ENCODE measurements at places on chromosomes 2 and 18. TPM values are rescaled to one million over a fixed set of nuclear protein-coding genes. Genes with fewer than 3 reads are reported as not detected.

DNA sequence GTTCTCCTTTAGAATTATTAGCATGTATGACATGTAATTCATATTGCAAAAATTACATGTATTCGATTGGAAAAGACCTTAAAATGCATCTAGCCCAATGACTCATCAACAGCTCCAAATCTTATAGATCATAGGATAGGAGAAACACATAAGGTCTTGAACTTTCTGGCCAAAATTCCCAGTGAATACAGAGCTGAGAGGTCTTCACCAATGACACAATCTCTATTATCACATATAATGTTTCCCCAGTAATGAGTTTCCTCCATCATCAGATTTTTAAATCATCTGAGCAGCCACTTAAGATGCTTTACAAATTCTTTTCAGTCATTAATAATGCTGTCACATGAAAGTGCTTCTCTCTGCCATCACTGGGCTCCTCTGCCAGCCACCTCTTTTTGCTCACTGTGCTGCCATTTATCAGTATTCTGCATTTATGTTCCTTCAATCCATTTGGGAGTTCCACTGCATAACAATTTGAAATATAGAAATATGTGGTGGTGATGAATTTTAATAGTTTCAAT is 804.9 kb downstream of the SUCLG1 start:
- DNase-seq, result no peak

- DNase-seq, result no peak
These were observed 1051.3 kb upstream of the NRXN1 start for GRCh38 chr2:52083214-52083613.

CD226 gene
- polyA plus RNA-seq, result 0.24 TPM

DNA sequence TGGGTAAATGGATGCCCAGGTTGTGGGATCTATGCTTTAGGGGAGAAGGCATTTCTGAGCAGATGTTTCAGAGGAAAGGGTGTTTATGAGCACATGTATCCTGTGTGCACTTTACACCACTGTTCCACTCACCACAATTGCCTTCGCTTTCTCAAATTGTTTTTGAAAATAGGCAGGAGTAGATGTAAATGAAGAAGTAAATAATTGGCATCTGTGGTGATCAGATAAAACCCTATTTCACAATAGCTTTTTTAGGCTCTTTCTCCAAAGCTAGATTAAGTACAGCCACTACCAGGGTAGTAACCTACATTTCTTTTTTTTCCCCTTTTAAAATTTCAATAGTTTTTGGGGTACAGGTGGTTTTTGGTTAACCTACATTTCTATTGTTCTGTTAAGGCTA is 40.6 kb downstream of the TMEM178A start:
- DNase-seq, result no peak

DNA sequence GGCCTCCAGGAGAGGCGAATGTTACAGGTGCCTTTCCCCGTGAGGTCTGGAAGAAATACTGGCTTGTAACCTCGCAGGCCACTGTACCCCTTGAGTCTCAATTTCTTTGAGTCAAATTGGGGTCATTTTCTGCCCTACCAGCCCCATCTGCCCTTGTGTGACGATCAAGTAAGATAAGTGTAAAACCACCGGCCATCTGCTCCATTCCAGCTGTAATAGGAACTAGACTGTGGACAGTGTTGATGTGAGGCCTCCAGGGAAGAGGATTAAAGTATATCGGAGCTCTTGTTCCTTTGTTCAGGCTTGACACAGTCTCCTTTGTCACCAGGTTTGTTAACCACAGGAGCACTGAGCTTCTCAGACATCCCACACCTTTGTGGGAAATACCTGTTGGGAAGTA is 65.6 kb downstream of the MRPS9 start:
- DNase-seq, result no peak

NAT8 gene
- polyA plus RNA-seq, result 0.10 TPM

MAPK4 gene
- 128 TPM for polyA plus RNA-seq

DNA sequence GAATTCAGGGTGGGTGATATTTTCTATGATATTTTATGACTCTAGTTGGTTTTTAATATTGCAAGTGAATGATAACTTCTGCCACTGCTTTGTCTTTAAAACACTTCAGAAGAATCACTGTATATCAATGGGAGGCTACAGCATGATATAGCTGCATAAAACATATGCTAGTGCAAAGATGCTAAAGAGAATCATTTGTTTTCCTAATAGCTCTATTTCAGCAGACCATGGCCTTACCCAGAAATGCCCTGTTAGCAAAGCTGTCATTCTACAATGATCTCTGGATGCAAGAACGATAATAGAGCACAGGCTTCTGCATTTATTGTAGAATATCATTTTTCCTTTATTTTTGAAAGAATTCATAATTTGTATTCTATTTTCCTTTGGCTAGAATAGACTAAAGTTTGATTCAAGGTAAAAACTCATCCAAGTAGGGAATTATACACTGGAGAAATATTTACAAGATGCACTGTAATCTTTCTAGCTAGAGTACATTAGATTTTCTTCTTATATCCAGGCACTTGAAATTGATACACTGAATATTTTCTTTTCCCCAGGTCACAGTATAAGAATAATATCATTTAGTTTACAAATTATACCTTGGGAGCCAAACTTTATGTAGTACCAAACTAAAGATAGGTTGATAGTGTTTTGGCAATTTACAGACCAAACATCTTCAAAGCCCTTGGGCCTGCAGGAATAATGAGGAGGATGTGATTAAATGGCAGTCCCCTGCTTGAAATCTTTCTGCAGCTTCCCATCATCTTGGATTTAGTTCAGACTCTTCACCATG is 252.6 kb upstream of the LINC00305 start:
- no peak for DNase-seq

- DNase-seq, result peak; percentile 88
These were observed 187.1 kb downstream of the ZBTB7C start for GRCh38 chr18:48222118-48222517.

SCTR gene
- polyA plus RNA-seq, result 8.3 TPM

ATP6V1C2 gene
- 1.8 TPM for polyA plus RNA-seq

GRCh38 chr2:216635171-216635570 is 2.0 kb downstream of the IGFBP2 start:
- DNase-seq, result no peak

GRCh38 chr18:39846265-39846664 is 2108.8 kb upstream of the PIK3C3 start:
- peak; percentile 7 for DNase-seq

HAUS1 gene
- polyA plus RNA-seq, result 19.6 TPM

- no peak for DNase-seq
These were observed 150.7 kb downstream of the THADA start for GRCh38 chr2:43444989-43445645.

DNA sequence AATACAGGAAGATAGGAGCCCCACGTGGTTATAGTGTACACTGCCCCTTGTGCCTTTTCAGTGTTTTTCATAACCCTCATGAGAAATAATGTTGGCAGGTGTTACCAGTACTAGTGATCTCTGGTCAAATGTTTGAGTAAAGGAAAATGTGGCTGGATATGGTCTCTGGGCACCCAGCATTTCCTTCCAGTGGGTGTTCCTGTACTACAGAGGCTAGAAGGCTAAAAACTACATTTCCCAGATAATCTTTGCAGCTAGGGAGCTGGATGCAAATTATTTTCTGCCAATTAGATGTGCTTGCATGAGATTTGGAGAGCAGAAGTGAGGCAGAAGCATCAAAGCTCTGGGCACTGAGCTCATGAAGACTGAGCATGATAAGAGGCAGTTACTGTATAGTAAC is 45.1 kb downstream of the KIAA2012 start:
- no peak for DNase-seq

GRCh38 chr2:184743096-184743495 is 144.8 kb downstream of the ZNF804A start:
- DNase-seq, result no peak

GRCh38 chr18:43367895-43368294 is 90.6 kb upstream of the SYT4 start:
- no peak for DNase-seq

- no peak for DNase-seq
These were observed 97.2 kb downstream of the DTNA start for GRCh38 chr18:34807106-34807796.

CYTIP gene
- 2.5 TPM for polyA plus RNA-seq

C1QL2 gene
- polyA plus RNA-seq, result not detected

DNA sequence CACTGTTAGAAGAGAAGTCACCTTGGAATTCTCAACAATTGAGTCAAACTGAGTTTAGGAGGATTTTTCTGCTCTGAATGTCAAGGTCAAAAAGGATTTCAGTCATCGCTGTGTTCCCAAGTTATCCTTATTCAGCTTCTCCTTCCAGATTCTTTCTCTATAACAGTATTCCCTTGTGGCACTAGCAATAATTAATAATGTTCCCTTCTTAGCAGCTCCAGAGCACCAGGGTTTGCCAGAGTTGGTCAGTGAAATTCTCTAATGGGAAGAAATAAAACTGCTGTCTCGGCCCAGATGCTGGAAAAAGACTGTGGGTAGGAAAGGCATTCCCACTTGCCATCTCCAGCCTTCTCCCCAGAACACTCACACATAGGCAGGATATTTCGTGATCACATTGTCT is 836.0 kb upstream of the PIK3C3 start:
- DNase-seq, result no peak

TNS1 gene
- polyA plus RNA-seq, result 46.7 TPM

GRCh38 chr2:241551998-241552737 is 6.4 kb upstream of the BOK start:
- no peak for DNase-seq

- DNase-seq, result no peak
These were observed 50.6 kb upstream of the ITSN2 start for GRCh38 chr2:24410976-24411375.

DNA sequence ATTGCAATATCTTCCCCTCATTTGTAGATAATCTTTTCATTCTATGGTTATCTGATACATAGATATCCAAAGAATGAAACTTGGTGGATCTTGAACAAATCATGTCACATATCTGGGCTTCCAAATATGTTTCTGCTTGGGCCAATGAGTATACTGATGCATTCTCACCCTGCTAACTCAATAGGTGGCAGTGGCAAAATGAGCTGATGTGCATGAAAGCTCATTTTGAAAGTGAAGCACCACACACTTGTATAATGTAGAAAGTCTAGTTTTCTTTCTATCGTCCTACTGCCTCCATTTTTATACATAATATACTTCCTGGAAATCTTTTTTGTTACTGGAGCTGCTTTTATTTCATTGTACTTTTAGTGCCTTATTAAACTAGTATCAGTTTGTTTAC is 208.2 kb downstream of the PRKCE start:
- DNase-seq, result no peak

DNA sequence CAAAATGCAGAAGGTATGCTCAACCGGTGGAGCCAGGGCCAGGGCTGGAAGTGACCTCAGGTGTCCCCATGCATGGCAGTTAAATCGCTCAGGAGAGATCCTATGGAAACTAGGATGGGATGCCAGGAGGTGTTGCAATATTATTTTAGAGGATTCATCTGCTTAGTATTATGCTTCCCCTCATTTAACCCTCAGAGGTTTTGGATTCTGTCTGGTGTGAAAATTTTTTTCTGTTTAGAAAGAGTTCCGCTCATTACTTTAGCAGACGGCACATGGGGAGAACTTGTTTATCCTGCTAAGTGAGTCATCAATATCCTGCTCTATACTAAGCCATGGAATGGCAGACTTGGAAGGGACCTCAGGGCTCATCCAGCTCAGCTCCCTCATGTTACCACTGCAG is 42.5 kb downstream of the TRIB2 start:
- DNase-seq, result no peak

DNA sequence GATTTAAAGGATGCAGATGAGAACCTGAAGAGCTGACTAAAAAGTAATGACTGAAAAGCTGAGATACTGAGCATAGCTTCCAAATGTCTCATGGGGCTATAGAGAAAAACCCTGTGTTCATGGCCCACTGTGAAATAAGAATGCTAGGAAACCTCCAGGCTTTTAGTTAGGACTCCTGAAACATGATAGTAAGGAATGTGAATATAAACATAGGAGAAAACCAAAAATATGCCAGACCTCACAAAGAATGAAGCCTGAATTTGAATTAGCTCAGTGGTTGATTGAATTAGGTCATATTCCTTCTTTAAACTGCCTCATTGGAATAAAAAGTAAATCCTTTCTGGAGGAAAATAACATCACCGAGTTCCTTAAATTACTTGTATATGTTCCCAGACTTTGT is 194.5 kb upstream of the NXPH2 start:
- DNase-seq, result no peak

- DNase-seq, result no peak
These were observed 33.5 kb downstream of the GALNT5 start for GRCh38 chr2:157291018-157291417.

DNA sequence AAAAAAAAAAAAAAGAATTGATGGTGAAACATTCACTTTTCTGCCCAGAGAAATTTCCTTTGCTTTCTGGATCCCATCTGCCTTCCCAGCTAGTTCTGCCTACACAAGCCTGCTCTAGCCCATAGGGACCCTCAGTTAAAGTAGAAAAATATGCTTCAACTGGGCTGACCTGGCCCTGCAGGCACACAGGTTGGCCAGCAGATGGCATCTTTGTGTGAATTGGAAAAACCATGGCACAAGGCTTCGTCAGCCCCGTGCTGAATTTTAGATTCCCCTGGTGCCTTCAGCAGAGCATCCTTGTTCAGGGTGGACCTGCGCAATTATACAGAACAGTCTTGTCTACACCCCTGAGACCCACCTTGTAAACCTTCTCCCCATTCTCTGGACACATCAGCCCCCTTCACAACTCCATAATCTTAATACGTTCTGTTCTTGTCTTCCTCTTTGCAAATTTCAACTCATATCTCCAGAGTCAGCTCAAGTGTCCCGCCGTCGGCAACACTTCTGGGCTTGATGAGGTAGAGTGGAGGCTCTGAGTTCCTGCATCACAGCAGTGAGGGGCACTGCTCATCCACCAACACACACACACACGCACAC is 114.5 kb downstream of the INSIG2 start:
- DNase-seq, result peak; percentile 55

- no peak for DNase-seq
These were observed 733.3 kb downstream of the SUCLG1 start for GRCh38 chr2:83725735-83726134.

DNA sequence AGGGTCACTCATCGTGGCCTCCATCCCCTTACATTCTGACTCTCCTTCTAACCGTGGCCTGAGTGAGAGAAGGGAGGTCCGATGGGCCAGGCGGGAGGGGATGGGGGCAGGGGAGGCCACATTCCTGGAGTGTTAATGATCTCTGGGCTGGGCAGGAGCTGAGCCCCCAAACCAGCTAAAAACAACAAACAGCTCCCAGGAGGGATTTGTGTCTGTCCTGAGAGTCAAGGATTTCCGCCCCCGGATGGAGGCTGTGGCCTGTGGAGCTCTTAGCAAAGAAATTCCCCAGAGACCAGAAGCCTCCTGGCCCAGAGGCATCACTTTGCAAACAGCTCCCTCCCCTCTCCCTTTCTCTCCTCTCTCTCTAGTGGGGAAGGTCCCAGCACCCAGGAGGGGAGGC is 23.5 kb downstream of the EMX1 start:
- DNase-seq, result no peak

ONECUT2 gene
- 0.59 TPM for polyA plus RNA-seq

GRCh38 chr2:20326163-20326780 is 24.4 kb downstream of the PUM2 start:
- peak; percentile 62 for DNase-seq

- no peak for DNase-seq
These were observed 51.0 kb upstream of the EML4 start for GRCh38 chr2:42117923-42118753.

- DNase-seq, result no peak
These were observed 5.8 kb downstream of the DNMT3A start for GRCh38 chr2:25335971-25336370.

GRCh38 chr2:97750017-97750416 is 36.6 kb downstream of the ZAP70 start:
- no peak for DNase-seq

GRCh38 chr2:222292149-222293134 is 6.4 kb downstream of the PAX3 start:
- DNase-seq, result no peak
